ENCODE measurements at places on chromosomes 13 and 19.

DNA sequence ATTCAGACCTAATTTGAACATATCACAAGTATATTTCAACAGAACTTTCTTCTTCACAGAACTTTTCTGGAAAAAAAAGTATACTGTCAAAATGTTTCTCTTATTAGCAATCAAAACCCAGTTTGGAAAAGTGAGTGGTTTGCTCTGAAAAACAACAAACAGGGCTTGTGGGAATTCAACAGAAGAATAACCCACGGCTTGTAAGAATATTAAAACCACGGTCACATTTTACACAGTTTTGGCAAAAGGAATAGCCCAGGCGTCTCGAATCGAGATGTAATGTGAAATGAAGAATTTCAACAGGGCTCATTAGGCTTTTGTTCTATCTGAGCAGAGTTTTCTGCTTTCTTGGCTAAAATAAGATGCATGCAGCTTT, 70.7 kb downstream of the COL4A2 start:
- DNase-seq: no peak

- DNase-seq: no peak
Observed at GRCh38 chr19:53875602-53876325, 6.2 kb upstream of the PRKCG start.

DNA sequence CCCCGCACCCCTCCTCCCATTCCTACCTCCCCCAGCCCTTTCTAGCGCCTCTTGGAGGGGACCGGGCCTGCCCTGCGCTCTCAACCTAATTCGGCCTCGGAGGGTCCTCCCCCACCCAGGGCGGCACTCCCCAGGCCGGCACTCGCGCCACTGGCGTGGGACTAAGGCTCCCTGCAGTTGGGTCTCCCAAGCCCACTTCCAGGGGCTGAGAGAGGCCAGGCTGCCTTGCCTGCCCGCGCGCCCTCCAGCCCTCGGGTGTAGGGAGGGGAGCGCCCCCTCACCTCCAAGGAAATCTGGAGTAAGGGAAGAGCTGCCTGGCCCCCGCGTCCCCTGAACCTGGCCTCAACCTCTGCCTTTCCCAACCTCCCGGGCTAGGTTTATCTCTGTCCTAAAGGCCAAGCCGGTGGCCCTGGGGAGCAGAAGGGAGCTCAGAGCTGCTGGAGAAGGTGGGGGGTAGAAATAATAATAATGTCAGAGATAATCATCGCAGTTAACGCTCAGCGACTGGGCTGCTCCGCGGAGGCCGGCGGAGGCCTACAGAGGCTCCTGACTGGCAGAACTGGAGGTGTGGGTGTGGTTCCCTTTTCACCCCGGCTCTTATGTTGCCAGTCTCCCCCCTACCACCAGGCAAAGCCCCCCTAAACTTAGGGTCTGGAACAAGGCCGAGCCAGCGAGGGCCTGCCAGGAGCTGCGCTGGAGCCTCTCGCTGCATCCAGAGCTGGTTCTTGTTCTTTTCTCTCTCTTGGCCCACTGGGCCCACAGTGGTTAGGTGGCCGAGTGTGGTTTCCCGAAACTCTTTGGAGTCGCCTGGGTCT, 9.6 kb downstream of the ZIC2 start:
- no peak for DNase-seq

- DNase-seq: no peak
Observed at GRCh38 chr19:32222556-32222955, 122.9 kb upstream of the ZNF507 start.

DNA sequence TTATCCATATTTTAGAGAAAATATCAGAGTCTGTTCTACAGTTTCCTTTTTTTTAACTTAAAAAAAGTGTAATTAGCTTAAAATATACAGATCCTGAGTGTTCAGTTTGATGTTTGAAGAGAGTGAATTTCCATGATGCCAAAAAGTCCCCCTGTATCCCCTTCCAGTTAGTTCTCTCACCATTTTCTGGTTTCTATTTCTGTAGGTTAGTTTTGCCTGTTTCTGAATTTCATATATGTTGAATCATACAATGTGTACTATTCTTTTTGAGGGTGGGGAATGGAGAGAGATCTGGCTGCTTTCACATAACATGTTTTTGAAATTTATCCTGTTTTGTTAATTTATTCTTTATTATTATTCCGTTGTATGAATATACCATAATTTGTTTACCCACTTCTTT, 95.9 kb downstream of the PDS5B start:
- DNase-seq: no peak

DNA sequence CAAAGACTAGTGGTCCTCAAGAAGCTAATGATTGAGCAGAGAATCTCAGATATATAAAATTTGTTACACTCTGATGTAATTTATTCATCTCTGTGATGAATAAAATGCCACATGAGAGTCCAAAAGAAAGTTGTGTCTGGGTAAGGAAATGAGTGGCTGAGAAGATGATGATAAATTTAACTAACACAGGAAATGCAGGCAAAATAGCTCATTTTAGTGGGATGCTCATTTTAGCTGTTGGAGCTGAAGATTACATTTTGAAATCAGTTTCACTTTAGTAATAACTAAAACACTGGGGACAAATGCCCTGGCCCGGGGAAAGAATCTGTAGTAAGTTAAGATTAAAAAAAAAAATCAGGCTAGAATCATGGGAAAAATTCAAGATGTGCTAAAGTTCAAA, 35.2 kb downstream of the SPRY2 start:
- DNase-seq: no peak

GRCh38 chr13:98484289-98485219, 92.4 kb downstream of the STK24 start:
- no peak for DNase-seq

- no peak for DNase-seq
Observed at GRCh38 chr13:81637457-81637856, 1296.5 kb upstream of the SPRY2 start.

All from posterior cingulate gyrus (tissue), 11 donors.